Lower leg skin (tissue), 4 donors: ENCODE measurements at places on chromosomes 5 and 9.

GRCh38 chr5:171477101-171477500 is 57.7 kb downstream of the FGF18 start:
- no peak for DNase-seq

DNA sequence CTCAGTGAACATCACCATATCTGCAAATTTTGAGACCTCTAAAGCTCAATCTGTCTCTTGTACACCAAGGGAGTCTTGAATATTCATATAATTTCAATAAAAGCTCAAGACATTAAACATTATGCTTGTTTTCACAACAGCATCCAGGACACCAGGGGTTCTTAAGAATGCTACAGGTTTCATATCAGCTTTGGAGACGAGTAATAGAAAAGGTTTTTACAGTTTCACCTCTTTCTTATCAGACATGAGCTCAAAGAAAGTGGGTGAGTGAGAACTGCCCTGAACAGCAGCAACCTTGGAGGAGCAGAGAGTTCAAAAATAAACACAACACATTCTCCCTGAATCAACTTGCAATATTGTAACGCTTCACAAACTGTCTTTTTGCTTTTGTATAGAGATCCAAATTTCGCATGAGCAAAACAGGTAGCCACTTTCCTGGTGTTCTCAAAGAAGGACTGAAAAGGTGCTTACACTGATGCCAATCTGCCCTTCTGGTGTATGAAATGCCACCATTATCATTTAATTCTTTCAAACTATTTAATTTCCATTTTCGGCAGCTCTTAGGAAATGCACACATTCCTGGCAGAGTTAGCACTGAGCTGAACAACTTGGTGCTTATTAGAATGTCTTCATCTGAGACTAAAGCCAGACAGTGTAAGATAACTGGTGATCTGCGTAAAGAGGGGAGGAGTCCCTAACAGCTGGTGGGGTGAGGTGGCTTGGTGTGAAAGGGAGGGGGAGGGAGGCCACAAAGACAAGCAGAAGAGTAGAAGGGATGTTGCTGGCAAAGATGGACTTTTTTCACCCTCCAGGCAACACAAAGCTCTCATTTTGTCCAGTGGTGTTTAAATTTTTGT is 535.3 kb downstream of the PDE4D start:
- DNase-seq, result no peak

GRCh38 chr5:73182307-73182706 is 9.3 kb downstream of the TMEM174 start:
- DNase-seq, result no peak

DNA sequence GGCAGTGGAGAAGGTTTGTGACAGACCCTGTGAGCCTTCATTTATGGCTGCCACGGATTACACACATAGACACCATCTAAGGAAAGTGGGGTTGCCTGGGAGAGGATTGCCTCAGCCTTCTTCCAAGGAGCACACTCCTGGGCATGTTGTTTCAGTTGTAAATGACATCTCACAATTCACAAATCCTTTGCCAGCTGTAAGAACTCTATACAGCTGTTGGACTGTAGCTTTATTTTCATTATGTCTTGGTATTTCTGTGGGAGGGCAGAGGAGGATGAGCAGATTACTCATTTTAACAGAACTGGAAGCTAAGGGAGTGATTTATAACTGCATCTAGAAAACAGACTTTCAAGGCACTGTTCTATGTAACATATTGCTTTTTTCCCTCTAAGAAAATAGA is 25.6 kb downstream of the MELK start:
- no peak for DNase-seq

GRCh38 chr5:159732220-159732619 is 184.1 kb upstream of the ADRA1B start:
- DNase-seq, result no peak

- DNase-seq, result no peak
Observed at GRCh38 chr5:150263801-150264621, 25.6 kb downstream of the CAMK2A start.
